Activated T-cell treated with anti-CD3 and anti-CD28 coated beads, Interleukin-2, amount 50 U/mL, for 24 hours (primary cell): ENCODE measurements at places on chromosomes 11 and 22.
A peak's percentile ranks its signal among the peaks of the same experiment; 100 is the strongest.

DNA sequence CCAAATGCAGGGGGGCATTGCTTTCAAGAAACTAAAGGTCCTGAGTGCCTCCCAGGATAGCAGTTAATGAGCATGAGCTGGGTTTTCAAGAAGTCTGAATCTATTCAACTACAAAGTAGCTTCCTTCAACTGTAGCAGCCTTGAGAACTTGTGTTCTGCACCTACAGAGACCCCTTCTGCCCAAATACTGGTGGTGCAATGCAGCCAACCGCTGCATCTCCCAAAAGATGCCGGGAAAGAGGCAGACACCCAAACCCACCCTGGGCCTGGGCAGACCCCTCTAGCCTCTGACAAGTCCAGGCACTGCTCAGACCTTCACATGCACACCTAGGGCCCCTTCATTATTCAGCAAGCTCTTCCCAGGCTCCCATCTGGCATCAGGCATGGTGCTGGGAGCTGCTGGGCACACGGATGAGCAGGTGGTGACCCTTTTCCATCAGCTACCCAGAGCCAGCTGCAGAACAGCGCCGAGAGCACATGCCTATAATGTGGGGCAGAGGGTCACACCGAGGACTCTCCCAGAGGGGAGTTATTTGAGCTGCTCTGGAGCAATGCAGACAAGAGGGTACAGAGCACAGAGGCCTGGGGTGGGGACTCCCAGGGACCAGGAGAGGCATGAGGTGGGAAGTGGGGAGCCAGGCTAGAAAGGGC lies 44.9 kb upstream of the ETS1 start:
- DNase-seq = peak; percentile 65

- no peak for DNase-seq
Measured at GRCh38 chr11:123519055-123519796, 89.2 kb downstream of the GRAMD1B start.

DNA sequence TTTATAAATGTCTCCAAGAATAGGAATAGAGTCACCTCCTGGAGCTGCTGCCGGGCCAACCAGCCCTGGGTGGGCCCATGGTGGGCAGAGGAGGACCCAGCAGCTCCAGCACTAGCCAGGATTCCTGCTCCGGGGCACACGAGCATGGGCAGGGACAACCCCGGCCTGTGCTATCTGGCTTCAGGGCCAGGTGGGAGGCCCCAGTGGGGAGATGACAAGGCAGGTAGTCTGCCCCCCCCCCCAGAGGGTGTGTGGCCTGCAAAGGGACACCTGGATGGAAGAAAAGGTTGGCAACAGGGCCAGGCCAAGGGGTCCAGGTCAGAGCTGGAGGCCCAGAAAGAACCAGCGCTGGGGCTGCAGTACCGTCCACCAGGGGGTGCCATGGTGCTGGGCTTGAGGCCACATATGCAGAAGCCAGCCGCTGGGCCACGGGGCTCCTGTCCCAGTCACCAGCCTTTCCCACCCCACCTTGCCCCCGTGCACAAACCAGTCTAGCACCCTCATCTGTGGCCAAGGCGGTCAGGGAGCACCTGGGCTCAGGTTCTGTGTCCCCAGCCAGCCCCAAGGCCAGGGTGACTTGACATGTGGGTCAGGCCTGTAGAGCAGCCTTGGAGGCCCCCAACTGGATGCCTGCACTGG lies 3.4 kb downstream of the TSPAN32 start:
- DNase-seq = peak; percentile 91

- DNase-seq = no peak
Measured at GRCh38 chr11:21811572-21811971, 381.3 kb upstream of the ANO5 start.

- DNase-seq = no peak
Measured at GRCh38 chr22:26471522-26471921, 12.1 kb downstream of the HPS4 start.

DNA sequence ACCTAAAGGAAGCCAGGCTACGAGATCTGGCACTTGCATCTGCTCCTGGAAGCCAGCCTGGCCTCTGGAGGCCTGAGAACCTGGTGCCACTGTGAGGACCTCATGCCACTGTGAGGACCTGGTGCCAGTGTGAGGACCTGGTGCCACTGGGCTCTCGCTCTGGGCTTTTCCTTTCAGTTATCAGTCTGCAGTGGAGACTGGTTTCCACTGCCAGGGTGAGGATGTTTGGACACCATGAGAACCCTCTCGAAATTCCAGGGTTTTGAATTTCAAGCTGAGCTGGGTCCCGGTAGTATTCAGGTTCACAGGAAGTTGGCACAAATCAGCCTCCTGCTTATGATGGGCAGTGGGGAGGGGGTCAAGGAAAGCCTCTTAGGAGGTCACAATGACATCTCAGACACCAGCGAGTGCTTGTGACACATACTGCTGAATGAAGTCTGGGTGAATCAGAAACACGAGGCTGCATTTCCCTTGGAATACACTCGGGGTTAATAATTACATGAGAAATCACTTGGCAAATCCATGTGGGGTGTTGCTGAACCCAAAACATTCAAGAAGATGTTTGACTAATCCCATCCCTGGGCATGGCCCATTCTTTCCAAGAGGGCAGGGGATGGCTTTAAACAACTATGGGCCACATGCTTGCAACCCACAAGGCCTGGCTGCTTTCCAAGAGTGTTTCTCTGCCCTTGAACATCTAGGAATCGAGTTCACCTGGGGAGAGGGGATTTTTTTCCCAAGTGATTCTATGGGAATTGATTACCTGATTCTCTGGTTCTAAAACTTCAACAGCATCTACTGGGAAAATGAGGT lies 60.2 kb downstream of the LINC01488 start:
- peak; percentile 22 for DNase-seq

DNA sequence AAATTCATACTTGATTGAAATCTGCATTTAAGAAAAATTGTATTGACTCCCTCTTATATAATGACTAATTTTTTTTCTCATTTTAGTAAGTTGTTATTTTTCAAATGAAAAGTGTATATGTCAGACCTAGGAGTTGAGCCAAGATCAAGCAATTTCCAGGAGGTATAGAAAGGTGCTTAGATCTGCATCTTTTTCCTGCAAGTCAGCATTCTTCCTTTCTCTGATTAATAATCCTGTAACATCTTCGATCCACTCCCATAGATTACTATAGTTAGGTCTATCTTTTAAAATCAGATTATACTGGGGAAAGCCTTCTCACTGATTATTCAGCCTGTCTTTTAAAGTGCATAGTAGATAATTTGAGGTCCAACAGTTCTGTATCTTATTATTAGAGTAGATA lies 12.7 kb downstream of the HOATZ start:
- no peak for DNase-seq

DNA sequence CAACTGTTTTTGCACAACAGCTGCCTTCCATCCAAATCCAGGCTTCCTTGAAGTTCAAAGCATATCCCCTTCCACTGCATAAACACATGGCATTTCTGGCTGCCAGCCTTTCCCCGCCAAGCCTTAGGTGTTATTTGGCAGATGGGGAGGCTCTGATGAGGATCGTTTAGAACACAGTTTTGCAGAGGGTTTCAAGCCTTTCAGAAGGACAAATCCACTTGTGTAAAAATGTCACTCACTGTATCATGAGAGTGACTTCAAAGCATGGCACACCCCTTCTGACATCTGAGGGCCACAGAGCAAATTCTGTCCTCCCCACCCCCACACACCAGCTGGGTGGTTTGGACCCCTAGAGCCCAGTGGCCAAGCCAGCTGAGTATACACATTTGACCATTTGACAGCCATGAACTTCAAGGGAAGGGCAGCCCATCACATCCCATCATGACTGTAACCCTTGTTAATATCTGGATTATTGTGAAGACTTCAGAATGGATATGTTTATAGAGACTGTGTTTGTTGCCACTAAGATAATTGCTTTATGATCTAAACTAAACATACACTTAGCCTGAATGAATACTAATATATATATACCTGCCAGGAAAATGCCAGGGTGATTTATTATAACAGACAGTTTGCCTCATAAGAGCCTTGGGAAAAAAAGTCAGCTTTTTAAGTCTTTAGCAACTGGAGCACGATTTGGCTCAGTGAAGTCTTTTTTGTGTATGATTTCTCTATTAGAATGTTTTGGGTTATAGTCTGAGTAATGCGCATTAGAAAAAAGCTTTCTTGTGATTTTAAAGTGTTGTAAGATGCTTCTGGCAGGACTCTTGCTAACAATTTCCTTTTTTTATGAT lies 31.9 kb downstream of the FBLN1 start:
- no peak for DNase-seq

- DNase-seq = peak; percentile 67
Measured at GRCh38 chr22:27804470-27805297, 3.1 kb upstream of the MN1 start.

DNA sequence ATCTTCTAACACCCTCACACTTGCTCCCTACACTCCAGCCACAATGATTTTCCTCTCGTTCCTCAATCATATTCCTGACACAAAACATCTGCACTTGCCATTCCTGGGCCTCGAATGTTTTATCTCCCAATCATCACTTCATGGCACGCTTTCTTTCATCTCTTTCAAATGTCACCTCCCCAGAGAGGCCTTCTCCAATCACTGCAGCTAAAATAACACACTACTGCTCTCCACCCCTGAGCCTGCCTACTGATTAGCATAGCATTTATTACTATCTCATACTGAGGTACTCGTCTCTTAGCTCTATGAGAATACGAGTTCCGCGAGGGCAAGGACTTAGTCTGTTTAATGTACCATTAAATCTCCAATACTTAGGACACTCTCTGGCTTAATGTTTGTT lies 23.5 kb downstream of the NFRKB start:
- DNase-seq = no peak

GRCh38 chr22:35563211-35563610 lies 22.6 kb downstream of the RASD2 start:
- DNase-seq = no peak

- no peak for DNase-seq
Measured at GRCh38 chr11:27139742-27140367, 99.2 kb downstream of the BBOX1 start.

GRCh38 chr11:38990139-38990538 lies 2392.1 kb upstream of the RAG2 start:
- no peak for DNase-seq

DNA sequence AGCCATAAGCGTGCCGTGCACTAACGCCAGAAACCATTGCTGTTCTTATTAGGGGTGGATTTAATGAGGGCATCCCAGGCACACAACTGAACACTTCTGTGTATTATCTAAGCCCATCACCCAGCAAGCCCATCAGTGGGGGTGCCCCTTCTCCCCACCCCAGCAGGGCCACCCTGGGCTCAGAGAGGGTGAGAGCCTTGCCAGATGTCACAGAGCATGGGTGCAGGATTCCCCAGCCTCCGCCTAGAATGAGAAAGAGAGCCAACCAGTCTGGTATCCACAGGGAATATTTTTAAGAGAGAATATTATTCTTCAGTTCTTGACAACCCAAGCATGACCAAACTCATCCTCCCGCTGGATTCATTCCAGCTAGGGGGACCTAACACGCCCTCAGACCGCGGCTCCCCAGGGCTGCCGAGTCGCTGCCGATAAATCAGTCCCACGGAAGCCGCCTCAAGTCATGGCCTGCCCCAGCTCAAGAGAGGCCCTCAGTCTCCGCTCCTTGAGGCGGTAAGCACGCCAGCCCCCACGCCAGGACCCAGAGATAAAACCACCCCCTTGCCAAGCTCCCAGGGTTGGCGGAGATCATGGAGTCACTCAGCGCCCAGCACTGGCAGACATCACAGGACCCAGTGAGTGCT lies 47.2 kb downstream of the MN1 start:
- no peak for DNase-seq

DNA sequence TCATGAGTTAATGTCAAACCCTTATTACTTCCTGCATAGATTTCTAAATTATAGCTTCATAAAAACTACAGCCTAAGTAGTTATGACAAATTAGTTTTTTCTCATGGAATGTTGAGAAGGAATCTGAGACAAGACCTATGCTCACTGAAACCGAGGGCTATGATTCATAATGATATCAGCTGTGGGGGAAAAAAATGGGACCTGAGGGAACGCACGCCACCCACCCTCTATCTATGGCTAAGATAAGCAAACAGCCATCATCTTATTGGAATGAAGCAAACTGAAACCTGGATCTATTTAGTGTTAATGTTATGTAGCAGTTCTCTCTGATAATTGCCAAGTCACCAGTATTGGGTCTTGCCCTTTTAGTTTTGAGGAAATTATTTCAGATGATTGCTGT lies 906.9 kb upstream of the RAG2 start:
- DNase-seq = no peak

DNA sequence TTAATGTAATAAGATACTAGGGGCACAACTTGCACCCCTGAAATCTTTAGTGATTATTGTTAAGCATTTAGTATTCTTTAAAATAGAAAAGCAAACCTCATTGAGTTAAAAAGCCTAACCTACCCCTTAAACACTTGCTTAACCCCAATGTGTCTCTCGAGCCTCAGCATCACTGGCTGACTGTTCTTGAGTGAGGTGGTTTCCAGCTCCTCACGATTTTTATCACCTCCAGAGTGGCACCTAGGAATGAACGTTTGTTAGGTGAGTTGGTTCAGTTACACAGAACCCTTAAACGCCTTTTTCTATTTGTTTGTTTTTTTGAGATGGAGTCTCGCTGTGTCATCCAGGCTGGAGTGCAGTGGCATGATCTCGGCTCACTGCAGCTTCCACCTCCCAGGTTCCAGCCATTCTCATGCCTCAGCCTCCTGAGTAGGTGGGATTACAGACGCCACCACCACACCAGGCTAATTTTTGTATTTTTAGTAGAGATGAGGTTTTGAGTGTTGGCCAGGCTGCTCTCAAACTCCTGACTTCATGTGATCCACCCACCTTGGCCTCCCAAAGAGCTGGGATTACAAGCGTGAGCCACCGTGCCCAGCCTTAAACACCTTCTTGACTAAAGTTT lies 13.7 kb downstream of the YWHAH start:
- no peak for DNase-seq

DNA sequence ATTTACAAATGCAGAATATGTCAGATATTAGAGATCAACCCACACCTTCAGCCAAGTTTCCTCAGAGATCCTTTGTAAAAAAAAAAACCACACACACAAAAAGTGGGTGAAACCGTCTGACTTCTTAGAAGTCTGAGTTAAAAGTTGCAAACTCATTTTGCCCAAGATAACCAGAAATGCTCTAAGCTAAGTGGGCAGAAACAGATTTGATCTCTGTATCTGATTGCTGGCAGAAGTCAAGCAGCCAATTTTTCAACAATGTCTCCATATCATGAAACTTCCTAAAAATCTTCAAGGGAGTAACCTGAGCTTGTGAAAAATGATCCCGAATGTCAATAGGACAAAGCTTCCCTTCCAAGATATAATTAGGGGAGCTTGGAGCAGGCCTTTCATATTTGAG lies 28.6 kb upstream of the ATXN10 start:
- no peak for DNase-seq
